ENCODE measurements at places on chromosomes 2 and 18. TPM values are rescaled to one million over a fixed set of nuclear protein-coding genes. Genes with fewer than 3 reads are reported as not detected.

- DNase-seq = no peak
These were observed 132.0 kb upstream of the HDAC4 start for GRCh38 chr2:239532859-239533258.

Gene AGPS
- 69.9 TPM for total RNA-seq

Gene TXNDC2
- total RNA-seq = not detected

- DNase-seq = no peak
These were observed 147.1 kb downstream of the SH3BP4 start for GRCh38 chr2:235098736-235099494.

Gene COBLL1
- total RNA-seq = 56.9 TPM

GRCh38 chr2:164696634-164697033 is 75.4 kb upstream of the GRB14 start:
- DNase-seq = no peak

DNA sequence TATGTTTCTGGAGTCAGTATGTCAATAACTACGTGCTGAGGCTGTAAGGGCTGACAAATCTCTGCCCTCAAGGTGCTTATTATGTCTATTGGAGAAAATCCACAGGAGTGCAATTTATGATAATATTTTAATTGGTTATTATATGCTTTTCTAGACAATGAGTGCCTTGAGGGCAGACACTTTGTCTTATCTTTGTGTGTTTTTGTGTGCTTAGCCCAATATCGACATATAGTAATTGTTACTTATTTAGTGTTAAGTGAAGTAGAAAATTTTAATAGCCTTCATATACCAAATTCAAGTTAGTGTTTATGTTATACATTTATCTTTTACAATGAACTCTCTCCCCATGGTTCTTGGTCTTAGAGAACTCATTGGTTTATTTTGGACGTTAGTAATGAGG is 118.9 kb downstream of the WDR7 start:
- DNase-seq = no peak

DNA sequence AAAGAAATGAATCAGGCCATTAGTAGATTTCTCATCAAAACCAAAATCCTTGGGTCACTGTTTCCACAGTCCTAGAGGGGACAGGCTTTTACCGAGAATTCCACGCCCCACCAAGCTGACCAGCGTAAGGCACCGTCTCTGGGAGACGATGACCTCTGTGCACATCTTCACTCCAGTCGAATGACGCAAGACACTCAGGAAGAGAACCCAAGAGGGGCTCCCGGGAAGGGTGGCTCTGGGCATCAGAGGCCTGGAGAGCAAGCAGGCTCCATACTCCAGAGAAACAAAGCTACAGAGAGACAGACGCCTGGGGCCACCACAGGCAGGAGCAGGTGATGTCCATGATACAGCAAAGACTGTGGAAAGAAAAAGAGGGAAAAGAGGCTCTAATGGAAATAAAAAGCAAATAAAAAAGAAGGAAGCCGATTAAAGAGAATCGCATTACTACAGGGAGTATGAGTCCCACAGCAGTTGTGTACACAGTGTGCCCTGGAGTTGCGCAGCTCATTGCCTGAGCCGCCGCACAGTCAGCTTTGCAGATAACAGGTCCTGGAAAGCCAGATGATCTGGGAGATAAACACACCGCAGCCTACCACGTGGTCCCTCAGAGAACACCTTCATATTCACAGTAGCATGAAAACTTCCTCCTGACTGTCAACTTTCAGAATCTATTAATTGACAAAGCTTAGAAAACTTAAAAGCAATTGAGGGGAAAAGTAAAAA is 572.7 kb upstream of the SALL3 start:
- DNase-seq = no peak

DNA sequence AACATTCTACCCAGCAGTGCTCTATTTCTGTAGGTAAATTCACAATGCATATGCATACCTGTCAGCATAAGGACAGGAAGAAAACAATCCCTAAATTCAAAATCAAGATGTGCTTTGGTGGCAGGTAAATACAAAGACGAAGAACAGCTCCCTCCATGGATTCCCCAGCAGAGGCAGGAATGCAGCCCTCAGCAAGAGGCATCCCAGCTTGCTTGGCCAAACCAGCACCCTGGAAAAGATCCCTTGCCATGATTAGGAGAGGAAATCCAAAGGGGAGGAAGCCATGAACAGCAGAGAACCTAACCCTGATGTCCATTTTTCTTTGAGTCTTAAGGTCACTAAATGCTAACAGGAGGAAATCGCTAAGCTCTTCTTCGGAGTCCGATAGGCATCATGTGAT is 91.2 kb downstream of the KCTD1 start:
- DNase-seq = no peak

DNA sequence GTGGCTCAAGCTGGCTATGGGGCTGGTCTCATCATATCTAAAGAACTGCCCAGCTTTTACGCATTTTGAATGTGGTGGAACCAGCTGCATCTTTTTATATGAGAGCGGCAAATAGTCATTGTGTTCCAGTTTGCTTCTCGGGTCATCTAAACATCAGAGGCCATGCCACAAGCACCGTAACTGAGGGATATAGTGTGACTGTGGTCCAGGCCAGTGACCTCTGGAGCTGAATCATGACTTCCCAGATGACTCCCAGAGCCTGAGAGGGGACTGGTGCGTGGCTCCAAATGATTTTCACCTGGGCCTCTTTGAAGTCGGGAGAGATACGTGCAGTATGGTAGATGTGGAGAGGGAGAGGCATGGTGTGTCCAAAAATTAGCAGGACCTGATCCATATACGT is 271.0 kb downstream of the NEDD4L start:
- DNase-seq = no peak

All from Calu3 (cell line).